ENCODE measurements at places on chromosomes 1 and 21. TPM values are rescaled to one million over a fixed set of nuclear protein-coding genes. Genes with fewer than 3 reads are reported as not detected.
A peak's percentile ranks its signal among the peaks of the same experiment; 100 is the strongest.

- H3K36me3 ChIP-seq: no peaks in the 10 kb centered on the region
- DNase-seq: no peak
- H3K27me3 ChIP-seq: no peaks in the 10 kb centered on the region
- H3K4me3 ChIP-seq: no peak overlapping the region
Measured at GRCh38 chr1:56432166-56432971, 147.0 kb downstream of the PLPP3 start.

DNA sequence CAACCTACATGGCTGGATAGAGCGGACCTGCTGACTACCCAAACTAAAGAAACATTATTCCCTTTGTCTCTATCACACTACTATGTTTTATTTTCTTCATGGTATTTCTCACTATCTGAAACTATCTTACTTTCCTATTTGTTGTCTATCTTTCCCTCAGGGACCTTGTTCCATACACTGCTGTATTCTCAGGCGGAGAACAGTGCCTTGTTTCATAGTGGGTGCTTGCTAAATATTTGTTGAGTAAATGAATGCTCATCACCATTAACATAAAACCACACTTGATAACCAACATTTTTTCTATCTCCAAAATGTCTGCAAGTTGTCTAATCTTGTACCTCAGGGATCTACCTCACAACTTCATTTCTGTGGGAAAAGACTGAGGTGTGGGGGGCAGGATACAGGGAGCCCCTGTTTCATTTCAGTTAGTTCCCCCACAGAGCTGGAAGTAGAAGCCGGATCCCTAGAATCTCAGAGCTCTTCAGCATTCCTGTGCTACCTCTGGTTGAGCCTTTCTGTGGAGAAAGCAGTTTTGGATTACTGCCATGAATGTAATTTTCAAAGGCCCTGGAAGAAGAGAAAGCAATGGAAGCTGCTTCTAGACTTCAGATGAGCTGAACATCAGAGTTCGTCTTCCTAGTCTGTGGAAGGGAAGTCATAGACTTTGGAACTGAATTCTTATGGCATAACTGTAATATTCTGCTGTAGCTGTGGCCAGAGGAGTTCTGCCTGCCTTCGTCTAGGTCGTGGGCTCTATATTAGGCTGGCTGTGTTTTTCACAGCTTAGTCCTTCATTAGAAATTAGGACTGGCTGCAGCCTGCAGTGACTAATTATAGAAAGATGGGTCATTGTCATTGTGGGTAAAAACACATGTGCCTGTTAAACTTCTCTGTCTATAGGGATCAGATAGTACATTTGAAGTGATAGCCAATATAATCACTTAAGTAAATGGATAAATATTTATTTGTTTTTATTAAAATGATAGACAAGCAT is 293.2 kb upstream of the SGIP1 start:
- H3K4me3 ChIP-seq: no peak overlapping the region
- no peaks in the 10 kb centered on the region for H3K4me1 ChIP-seq
- no peaks in the 10 kb centered on the region for H3K27me3 ChIP-seq
- H3K27ac ChIP-seq: no peak overlapping the region
- no peak for DNase-seq

The DENND2C gene
- total RNA-seq: 1.1 TPM

DNA sequence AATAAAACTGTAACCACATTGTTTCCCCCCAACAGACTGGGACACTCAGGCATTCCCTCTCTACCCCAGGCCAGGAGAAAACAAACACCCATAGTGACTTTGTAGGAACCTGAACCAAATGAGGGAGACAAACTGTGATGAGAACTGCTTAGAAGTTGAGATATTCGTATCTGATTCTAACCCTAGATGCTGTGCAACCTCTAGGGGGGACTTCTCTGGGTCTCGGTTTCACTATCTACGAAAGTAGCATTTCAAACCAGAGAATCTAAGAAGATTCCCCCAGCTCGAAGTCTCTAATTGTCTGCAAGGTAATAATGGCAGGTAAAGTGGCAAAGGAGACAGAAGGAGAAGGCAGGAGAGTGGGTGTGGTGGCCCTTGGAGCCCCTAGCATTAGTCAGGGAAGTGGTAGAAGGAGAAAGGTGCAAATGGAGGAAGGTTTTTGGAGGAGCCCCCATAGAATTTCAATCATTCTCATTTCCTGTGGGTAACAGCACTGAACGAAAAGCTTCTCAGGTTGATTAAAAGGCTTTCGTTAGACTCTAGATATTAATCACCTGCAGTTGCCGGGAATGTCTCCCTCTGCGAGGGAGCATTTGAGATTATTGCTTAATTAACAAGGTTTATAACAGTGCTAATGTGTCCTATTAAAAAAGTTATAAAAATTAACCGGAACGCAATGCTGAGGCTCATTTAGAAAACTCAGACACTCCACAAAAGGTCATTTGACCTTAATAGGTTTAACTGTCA is 46.4 kb downstream of the BEND5 start:
- H3K4me1 ChIP-seq: no peaks in the 10 kb centered on the region
- peaks cover 25% of the 10 kb centered on the region for H3K27me3 ChIP-seq
- no peak overlapping the region for H3K4me3 ChIP-seq
- no peaks in the 10 kb centered on the region for H3K36me3 ChIP-seq
- no peak for DNase-seq
- H3K27ac ChIP-seq: no peak overlapping the region

The SLC26A9 gene
- 0.98 TPM for total RNA-seq

The TRNP1 gene
- 7.4 TPM for total RNA-seq

GRCh38 chr21:39788383-39788782 is 43.4 kb downstream of the IGSF5 start:
- peak; percentile 54 for DNase-seq
- no peaks in the 10 kb centered on the region for H3K36me3 ChIP-seq
- no peak overlapping the region for H3K27ac ChIP-seq
- H3K4me1 ChIP-seq: no peaks in the 10 kb centered on the region
- H3K27me3 ChIP-seq: no peaks in the 10 kb centered on the region
